ENCODE measurements at places on chromosomes 16 and 17. TPM values are rescaled to one million over a fixed set of nuclear protein-coding genes. Genes with fewer than 3 reads are reported as not detected.

The SPATA32 gene
- not detected for total RNA-seq

The ITGB3 gene
- total RNA-seq: 7.1 TPM

The AXIN2 gene
- total RNA-seq: 25.3 TPM

The TLCD3B gene
- total RNA-seq: 0.92 TPM

The MEOX1 gene
- 2.0 TPM for total RNA-seq

The MYH3 gene
- 4.1 TPM for total RNA-seq

The MMP25 gene
- total RNA-seq: 1.1 TPM

GRCh38 chr16:46629331-46630219 lies 8.4 kb upstream of the SHCBP1 start:
- DNase-seq: no peak
- H3K27ac ChIP-seq: no peak overlapping the region
- no peak overlapping the region for H3K4me3 ChIP-seq
- H3K36me3 ChIP-seq: no peaks in the 10 kb centered on the region
- peaks cover 7% of the 10 kb centered on the region for H3K4me1 ChIP-seq
- no peaks in the 10 kb centered on the region for H3K27me3 ChIP-seq

GRCh38 chr17:44123356-44124117 lies at the start of gene HDAC5:
Gene HDAC5, minus strand, starts transcription at chr17:44123641. Its CDS starts 6,126 bp downstream, at chr17:44117515.
- peak; percentile 98 for DNase-seq
- no peaks in the 10 kb centered on the region for H3K27me3 ChIP-seq
- H3K36me3 ChIP-seq: no peaks in the 10 kb centered on the region

- no peak overlapping the region for H3K27ac ChIP-seq
- peaks cover 100% of the 10 kb centered on the region for H3K27me3 ChIP-seq
- H3K4me3 ChIP-seq: no peak overlapping the region
- DNase-seq: no peak
These were observed 6.5 kb upstream of the HOXB13 start for GRCh38 chr17:48735062-48735351.

- peak; percentile 73 for DNase-seq
- H3K4me1 ChIP-seq: peaks cover 11% of the 10 kb centered on the region
- H3K27me3 ChIP-seq: no peaks in the 10 kb centered on the region
These were observed 16.4 kb downstream of the CDK5RAP3 start for GRCh38 chr17:47987240-47987835.

- H3K27ac ChIP-seq: no peak overlapping the region
- no peaks in the 10 kb centered on the region for H3K27me3 ChIP-seq
- peaks cover 96% of the 10 kb centered on the region for H3K36me3 ChIP-seq
- no peak for DNase-seq
- H3K4me3 ChIP-seq: no peak overlapping the region
These were observed 63.2 kb downstream of the ZNF778 start for GRCh38 chr16:89280546-89281188.

DNA sequence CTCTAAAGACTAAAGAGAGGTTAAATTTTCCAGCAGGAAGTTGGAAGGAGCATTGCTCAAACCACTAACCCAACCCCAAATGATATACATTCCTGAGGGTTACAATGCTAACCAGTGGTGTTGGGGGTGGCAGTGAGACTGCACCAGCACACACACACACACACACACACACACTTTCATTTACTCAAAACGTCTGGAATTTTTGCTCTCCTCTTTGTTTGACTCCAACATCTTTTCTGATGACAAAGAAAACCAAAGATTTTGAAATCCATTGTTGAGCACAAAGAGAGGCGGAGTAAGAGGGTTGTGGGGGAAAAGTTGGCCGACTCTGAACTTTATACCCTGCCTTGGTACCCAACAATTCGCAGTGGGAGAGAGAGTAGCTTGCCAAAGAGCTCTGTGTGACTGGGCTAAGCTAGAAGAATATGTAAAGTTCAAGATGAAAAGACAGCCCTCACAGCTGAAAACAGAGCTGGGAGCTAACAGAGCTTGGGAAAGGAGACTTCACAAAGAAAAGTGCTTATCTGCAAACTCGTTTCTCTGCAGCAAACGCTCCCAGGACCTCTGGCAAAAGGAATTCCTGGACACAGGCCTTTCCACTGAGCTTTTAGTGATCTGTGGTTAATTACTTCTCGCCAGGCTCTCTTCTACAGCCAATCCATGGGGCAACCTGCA lies 426.0 kb upstream of the CDH11 start:
- no peak for DNase-seq
- H3K27me3 ChIP-seq: no peaks in the 10 kb centered on the region

DNA sequence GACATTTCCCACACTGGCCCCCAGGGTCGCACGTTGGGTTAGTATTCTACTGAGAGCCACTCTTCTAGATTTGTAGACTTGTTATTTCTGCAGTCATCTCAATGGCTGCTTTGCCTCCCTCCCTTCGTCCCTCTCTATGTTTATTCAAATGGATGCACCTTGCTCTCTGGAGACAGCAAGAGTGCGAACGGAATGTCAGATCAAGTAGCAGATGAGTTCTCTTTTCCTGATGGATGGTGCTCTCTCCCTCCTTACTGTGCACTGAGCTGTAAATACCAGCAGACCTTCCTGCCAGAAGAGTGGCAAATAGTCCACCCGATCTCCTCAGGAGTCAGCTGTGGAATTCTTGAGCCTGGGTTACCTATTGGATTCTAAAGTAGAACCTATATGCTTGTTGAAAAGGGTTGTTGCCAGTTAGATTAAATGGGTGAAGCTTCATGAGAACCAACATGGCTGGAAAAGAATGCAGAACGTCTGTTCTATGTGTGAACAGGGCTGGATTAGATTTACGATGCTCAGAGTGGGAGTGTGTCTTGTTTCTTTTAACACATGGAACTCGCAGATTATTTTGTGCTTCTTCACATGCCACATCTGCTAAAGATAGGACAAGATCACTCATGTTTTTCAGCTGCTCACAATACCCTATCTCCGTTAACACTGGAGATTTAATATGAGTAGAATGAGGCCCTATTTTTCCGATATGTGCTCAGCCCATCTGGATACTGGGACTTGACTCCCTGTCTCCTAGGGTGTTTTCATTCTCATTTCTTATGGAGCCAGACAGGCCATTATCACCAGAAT lies 6.1 kb downstream of the GNAO1 start:
- H3K27ac ChIP-seq: no peak overlapping the region
- no peak for DNase-seq
- H3K4me1 ChIP-seq: peaks cover 41% of the 10 kb centered on the region
- H3K4me3 ChIP-seq: no peak overlapping the region
- peaks cover 22% of the 10 kb centered on the region for H3K27me3 ChIP-seq
- no peaks in the 10 kb centered on the region for H3K36me3 ChIP-seq

DNA sequence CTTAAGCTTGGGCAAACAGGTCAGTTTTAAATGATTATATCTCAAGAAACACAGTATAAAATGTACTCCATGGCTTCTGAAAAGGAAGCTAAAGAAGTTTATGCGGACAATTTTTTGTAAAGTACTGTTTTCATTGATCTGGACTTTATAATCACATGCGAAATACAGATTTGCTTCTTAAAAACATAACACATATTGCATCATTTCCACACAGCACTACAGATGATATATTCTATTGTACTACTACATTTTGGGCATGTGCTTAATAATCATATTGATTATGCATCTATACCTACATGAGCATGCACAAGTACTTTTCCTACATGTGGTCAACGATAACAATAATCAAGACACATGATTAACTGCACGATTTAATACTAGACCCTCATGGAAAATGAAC lies 22.5 kb downstream of the TRIM37 start:
- H3K27ac ChIP-seq: no peak overlapping the region
- no peaks in the 10 kb centered on the region for H3K4me1 ChIP-seq
- no peaks in the 10 kb centered on the region for H3K27me3 ChIP-seq

- no peak for DNase-seq
- no peaks in the 10 kb centered on the region for H3K36me3 ChIP-seq
- no peak overlapping the region for H3K4me3 ChIP-seq
- H3K27ac ChIP-seq: no peak overlapping the region
- peaks cover 35% of the 10 kb centered on the region for H3K4me1 ChIP-seq
- no peaks in the 10 kb centered on the region for H3K27me3 ChIP-seq
These were observed 8.6 kb downstream of the CES4A start for GRCh38 chr16:66996983-66997358.

- H3K27me3 ChIP-seq: no peaks in the 10 kb centered on the region
- H3K4me3 ChIP-seq: no peak overlapping the region
These were observed 25.1 kb downstream of the ZP2 start for GRCh38 chr16:21186326-21186691.

GRCh38 chr17:15469260-15469659 lies 1.8 kb upstream of the CDRT4 start:
- no peaks in the 10 kb centered on the region for H3K27me3 ChIP-seq
- H3K36me3 ChIP-seq: no peaks in the 10 kb centered on the region
- H3K4me3 ChIP-seq: no peak overlapping the region

DNA sequence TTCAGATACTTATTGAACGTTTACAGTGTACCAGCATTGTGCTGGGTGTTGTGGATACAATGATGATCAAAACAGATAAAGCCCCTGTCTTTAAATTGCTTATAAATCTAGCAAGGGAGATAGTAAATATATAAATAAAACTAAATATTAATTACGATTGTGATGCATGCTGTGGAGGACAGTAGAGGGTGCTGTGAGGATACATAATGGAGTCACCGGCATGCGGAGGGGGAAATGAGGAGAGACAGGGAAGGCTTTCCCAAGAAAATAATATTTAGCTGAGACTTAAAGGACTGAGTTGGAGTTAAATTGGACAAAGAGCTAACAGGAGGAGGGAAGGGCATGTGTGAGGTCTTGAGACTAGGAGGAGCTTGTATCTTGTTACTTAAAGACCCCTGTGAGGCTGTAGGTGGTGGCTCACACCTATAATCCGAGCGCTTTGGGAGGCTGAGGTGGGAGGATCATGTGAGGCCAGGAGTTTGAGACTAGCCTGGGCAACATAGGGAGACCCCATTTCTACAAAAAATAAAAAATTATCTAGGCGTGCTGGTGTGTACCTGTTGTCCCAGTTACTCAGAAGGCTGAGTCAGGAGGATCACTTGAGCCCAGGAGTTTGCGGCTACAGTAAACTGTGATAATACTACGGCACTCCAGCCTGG lies 2.4 kb downstream of the DHRS7B start:
- peaks cover 11% of the 10 kb centered on the region for H3K4me1 ChIP-seq
- no peak overlapping the region for H3K27ac ChIP-seq
- DNase-seq: no peak
- H3K4me3 ChIP-seq: no peak overlapping the region
- no peaks in the 10 kb centered on the region for H3K27me3 ChIP-seq
- H3K36me3 ChIP-seq: no peaks in the 10 kb centered on the region
